B cell (primary cell): ENCODE measurements at places on chromosomes 13 and 19.

DNA sequence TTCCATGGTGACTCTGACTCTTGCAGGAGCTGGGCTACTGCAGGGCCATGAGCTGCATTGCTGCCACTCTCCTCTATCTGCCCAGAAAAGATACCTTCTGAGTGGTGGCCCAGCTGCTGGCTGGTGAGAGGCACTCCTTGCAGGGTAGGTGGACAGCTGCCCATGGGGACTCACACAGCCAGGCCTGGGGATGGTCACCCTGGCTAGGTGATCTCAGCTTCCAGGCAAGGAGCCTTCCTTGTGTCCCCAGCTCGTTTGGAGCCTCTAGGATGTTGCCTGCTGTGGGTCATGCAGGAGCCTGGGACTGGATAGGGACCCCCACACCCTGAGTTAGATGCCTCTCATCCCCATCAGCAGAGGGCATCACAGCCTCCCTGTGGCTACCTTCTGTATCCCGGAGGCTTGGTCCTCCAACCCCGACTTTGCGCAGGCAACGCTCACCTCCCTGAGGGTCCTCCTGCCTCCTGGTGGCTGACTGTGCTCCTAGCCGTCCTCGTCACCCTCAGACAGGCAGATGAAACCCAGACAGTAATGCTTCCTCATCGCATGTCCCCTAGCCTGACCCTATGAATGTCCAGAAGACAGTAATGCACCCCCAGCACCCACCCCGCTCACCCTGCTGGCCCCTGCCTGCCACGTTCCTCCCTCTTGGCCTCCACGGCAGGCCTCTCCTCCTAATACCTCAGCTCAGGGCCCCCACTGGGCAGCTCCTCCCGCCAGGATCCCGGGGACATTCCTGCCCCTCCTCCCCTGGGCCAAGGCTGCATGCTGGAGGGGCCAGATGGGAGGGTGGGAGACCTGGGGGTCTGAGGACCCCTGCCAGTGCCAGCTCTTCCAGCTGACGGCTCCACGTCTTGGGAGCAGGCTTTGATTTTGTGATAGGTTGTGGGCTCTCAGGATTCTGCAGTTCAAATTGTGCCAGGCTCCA, 13.6 kb upstream of the ZNF14 start:
- DNase-seq = peak; percentile 5

DNA sequence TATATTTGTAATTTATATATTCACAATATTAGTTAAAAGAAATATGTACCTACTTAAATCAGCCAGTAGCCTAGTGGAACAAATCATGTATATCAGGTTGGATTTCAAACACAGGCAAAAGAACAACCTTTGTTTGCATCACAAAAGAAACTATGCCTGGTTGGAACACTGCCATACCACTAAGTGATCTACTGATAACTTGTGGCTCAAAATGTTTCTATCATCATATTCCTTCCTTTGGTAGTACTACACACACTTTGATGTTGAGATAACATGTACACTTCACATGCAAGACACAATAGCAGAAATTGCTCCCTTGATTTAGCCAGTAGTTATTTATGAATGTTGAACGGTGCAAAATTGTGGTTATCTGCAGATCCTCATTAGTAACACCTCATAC, 146.0 kb upstream of the GPC6 start:
- no peak for DNase-seq

- no peak for DNase-seq
Measured at GRCh38 chr19:38139122-38139521, 84.9 kb downstream of the DPF1 start.

DNA sequence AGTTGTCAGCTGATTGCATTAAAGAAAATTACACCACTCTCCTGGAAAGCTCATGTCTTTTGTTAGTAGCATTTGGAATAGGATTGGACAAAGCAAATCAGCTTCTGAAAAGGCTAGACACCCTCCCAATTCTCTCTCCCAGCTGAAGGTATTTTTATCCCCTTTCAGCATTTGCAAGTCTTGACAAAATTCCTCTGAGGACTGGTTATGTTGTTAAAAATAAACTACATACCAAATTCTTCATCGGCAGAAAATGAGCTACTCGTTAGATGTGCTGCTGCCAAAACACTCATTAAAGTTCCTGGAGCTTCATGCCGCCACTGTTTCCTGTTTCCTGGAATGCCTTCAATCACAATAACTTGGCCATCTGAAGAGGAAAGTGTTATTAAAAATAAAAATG, 37.1 kb downstream of the UTP14C start:
- no peak for DNase-seq

GRCh38 chr19:19202707-19203011, 555 bp downstream of the NR2C2AP start:
- DNase-seq = no peak
